ENCODE measurements at places on chromosomes 11 and 22.

- no peak for DNase-seq
Measured at GRCh38 chr11:70628855-70629844, 230.8 kb downstream of the CTTN start.

GRCh38 chr11:108569896-108570295 lies 23.7 kb downstream of the EXPH5 start:
- DNase-seq, result no peak

DNA sequence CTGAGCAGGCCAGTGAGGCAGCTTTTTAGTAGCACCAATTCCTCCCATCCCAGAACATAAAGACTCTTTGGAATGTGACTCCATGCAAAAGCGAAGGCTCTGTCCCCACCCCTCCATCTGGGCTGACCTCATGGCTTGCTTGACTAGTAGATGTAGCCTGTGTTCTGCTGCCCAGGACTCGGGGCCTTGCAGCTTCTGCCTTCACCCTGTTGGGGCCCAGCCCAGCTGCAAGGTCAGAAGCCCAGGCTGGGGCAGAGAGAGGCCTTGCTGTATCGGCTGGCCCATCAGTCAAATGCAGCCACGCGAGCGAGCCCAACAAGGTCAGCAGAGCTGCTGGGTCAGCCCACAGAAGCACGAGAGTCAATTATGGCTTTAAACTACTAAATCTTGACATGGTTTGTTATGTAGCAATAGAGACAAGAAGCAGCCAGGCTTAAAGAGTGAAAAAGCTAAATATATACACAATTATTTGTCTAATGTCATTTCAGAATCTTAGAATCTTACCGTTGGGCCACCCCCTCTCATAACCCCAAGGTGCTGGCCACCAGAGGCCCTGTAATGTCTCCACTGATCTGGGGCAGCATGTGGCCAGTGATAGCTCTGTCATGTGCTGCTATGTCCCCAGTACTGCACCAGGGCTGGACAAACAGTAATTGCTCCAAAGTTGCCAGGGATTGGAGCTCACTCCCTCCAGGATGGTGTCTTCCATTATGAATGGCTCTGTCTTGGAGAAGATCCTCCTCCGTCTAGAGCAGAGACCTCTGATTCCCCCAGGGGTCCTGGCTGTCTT lies 10.4 kb upstream of the WNT11 start:
- DNase-seq, result no peak

DNA sequence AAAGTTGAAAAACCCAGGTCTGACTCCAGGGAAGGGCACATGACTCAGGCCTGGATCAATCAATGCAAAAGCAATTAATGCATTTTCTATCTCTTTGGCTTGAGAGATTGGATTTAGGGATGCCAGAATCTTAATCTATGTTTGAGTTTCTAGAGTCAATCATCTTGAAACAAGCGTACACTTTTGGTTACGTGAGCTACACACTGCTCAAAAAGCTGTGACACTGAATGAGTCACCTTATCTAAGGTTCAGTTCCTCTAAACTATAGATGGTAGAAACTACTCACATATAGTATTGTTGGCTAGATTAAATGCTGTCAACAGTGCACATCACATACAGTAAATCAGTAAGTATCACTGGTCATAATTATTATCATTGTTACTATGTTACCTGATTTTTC lies 24.2 kb downstream of the MRE11 start:
- DNase-seq, result no peak

GRCh38 chr11:73869332-73869949 lies 7.2 kb downstream of the COA4 start:
- DNase-seq, result no peak

DNA sequence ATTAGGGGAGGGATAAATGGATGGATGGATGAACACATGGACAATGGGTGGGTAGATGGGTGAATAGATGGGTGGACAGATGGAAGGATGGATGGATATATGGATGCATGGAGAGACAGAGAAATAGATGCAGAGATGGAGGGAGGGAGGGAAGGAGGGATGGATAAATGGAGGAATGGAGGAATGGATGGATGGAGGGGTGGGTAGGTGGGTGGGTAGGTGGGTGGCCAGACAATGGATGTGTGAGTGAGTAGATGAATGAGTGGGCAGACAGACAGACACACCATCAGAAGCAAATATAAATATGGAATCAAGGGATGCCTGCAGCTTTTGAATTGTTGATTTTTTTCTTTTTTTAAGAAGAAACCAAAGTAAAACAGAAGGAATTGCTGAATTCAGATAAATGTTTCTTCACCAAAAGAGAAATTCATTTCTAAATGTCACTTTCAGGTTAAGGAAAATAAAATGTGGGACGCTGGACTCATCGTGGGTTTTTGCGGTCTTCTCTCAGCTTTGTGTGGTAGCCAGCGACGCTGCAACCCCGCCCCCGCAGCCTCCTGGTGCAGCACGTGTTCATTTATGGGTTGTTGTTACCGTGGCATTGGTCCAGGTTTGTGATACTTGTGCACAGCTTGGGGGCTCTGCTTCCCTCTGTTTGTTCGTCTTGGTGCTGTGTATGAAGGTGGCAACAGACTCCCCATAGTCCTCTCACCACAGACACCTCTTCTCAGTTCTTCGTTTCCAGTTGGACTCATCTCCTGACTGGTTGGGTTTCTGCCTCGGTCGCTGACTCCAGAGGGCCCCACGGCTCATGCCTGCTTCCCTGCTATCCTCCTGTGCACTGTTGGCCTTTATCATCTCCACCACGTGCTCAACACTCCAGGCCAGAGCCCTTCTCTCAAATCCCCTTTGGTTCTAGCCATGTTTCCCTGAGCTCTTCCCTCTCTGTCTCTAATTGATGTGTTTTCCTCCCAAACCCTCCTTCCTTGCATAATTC lies 76.4 kb downstream of the CDKN1C start:
- DNase-seq, result no peak

- no peak for DNase-seq
Measured at GRCh38 chr11:26519469-26519868, 52.6 kb downstream of the MUC15 start.

GRCh38 chr11:121773076-121773475 lies 320.3 kb upstream of the SORL1-AS1 start:
- DNase-seq, result no peak

DNA sequence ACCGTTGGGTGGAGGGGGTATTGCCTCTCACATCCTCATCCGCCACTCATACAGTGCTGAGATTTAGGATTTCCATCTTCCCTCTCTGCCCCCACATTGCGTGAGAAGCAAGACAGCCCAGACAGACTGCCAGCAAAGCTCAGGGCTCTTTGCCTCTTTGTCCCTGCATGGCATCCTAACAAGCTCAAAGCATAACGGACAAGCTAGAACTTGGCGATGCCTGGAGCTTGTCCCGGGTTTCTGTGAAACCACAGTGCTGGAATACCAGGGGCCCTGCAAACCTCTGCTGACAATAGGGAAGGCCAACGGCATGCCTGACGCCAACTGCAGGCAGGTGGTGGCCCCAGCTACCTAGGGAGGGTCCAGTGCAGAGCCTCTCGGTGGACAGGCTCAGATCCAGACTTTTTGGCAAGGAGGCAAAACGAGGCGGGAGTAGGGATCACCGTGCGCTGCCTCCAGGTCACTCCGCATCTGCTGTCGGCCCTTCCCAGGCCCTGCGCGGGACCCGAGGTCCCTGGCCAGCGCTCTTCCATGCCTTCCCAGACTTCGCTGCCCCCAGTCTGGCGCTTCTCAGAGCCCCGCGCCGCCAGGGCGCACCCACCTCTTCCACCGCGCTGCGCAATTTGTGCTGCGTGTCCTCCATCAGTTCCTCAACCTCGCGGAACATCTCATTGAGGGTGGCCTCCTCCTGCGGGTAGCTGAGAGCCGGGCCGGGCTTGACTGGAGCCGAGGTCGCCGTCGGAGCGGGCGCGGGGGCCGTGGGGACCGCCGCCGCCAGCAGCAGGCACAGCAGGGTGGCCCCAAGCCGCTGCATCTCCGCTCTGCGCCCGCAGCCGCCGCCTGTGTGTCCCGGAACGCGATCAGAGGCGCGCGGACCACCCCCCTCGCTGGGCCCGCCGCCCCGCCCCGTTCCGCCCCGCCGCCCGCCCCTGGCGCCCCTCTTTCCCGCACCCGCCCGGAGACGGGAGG lies at the start of gene DKK3:
TSS of gene DKK3 (minus strand) at position 858 of the 969 bp plus-strand sequence. CDS start at position 814, 44 bp downstream.
- DNase-seq, result no peak

DNA sequence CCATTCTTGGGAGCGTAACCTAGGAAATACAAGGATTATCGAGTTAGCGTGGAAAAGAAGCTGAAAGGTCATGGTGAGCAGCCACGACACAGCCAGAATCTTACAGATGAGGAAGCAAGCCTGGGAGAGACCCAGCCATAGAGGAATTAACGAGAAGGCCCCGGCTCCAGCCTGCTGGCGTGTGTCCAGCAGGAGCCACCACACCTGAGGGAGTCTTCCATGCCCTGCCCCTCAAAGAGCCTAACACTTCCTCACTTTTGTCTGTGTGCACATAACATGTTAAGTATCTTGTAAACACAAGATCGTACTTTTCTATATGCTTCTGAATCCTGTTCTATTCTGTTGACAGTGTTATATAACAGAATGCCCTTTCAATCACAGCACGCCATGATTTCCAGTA lies 18.1 kb downstream of the CECR2 start:
- DNase-seq, result no peak

DNA sequence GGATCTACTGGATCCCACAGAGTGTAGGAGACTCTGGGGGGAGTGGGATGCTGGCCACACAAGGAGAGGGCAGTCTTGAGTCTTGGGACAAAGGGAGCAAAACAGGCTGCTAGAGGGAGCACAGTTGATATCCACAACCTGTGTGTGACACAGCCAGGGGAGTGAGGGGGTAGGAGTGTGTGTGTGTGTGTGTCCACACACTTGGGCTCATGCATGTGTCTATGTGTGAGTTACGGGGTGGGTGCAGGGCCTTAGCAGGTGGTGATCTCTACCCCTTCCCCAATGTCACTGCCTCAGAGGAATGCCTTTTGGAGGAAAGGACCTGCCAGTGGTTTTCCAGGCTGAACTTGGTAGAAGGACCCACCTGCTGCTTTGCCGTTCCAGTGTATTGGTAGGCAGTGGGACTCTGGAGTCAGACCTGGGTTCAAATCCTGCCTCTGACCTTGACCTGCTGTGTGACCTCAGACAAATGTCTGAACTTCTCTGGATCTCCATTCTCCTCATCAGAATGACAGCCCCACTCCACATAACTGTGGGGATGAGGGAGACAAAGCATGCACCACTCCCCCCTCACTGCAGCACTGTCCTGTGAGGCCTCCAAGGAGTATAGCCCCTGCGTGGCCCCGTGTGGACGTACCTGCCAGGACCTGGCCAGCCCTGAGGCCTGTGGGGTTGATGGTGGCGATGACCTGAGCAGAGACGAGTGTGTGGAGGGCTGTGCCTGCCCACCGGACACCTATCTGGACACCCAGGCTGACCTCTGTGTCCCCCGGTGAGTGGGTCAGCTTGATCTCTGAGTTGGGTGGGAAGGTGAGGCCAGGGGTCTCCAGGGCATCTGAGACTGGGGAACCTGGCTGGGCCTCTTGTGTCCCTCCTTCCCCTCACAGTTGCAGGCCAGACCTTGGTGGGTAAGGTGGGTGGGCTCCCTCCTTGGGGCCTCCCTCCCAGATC lies 27.4 kb downstream of the OTOG start:
- no peak for DNase-seq

DNA sequence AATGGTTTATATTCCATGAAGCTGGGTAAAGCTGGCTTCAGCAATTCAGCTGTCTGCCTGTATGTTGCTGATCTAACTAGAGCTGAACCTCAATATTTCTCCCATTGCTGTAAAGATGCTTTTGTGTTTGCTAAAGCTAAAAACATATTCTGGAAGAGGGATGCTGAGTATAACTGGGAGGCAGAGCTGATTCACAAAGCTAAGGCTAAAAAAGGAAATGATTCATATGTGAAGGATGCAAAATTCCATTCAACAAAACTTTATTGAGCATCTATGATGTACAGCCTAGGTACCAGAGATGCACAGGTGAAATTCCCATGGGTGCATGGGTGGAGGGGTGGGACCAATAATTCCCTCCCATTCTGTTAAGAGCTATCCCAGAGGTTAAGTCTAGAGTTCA lies 193.9 kb downstream of the KIF18A start:
- no peak for DNase-seq

- no peak for DNase-seq
Measured at GRCh38 chr22:45650721-45651120, 20.9 kb upstream of the ATXN10 start.

GRCh38 chr11:7559398-7560283 lies 45.8 kb downstream of the PPFIBP2 start:
- DNase-seq, result no peak
